ENCODE measurements at places on chromosomes 11 and 22.
A peak's percentile ranks its signal among the peaks of the same experiment; 100 is the strongest.

DNA sequence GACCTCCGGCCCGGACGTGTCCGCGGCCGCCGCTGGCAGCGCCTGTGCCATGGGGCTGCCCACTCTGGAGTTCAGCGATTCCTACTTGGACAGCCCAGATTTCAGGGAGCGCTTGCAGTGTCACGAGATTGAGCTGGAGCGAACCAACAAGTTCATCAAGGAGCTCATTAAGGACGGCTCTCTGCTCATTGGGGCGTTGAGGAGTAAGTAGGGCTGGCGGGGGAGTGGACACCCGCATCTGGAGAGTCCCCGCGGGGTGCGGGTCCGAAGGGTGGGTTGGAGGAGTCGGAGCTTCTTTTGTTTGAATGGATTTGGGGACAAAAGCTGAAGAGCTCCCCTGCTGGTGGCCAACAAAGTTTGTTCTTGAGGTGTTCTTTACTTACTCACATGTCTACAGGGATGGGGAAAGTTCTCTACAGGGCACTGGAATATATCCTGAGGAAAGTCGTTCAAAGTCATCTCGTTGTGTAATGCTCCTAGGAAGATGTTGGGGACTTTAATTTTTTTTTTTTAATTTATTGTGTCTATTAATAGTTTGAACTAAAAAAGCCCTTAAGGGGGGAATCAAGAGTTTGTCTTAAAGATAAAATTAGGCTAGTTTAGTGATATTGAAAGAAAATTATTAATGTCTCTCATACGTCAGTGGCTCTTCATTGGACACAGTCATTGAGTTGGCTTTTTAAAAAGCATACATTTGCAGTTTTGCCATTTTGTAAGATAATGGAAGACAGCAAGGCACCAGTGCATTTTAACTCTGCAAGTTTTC is 725 bp downstream of the ARHGAP42 start:
- DNase-seq = peak; percentile 91

DNA sequence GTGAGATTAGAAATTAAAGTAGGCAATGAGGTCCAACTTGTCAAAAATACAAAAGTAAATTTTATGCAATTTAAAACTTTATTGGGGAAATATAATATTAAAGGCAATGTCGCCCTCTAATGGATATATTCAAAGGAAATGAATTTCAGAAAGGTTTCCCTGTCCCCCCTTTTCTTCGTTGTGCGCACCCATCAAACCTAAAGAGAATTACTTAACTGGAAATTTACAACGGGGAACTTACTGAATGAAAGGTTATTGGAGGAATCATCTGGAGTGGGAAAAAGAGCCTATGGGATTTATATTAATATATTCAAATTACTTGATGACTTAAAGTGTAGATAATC is 1.7 kb upstream of the ABTB2 start:
- no peak for DNase-seq

DNA sequence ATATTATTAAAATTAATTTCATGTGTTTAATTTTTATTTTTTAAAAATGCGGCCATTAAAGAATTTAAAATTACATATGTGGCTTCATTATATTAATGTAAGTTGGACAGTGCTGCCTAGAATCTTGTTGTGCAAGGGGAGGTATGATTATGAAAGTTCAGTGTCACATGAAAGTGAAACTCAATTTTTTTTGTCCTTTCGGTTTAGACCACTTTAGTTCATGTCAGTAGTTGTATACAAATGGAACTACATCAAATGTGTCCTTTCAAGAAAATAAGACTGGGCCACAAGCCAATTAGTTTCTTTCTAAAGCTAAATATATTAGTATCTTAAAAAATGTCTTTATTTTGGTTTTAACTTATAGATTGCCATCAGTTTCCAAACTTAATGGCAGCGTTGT is 35.7 kb downstream of the TBCEL start:
- no peak for DNase-seq

DNA sequence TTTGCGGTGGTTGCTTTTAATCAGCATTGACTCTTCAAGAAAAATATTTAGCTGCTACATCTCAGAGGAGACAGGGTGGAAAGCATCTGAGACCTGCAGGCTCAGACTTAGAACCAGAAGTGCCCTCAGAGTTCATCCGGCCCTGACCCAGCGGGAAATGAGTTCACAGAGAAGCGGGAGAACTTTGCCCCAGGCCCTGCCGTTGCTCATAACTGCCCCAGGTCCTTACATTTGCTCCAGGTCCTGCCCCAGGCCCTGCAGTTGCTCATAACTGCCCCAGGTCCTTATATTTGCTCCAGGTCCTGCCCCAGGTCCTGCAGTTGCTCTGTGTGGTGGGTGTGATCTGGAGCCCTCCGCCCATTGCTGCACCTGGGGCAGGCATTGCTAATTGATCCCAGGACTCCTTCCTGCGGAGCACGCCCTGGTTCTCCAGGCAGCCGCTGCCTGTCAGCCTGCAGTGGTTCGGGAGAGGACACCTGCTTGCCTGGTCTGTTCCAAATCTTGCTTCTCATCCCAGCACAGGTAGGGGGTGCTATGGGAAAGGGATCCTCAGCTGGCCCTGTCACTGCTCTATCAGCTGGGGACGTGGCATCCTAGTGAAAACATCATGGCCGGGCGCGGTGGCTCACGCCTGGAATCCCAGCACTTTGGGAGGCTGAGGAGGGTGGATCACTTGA is 58.1 kb upstream of the PPP6R3 start:
- no peak for DNase-seq

DNA sequence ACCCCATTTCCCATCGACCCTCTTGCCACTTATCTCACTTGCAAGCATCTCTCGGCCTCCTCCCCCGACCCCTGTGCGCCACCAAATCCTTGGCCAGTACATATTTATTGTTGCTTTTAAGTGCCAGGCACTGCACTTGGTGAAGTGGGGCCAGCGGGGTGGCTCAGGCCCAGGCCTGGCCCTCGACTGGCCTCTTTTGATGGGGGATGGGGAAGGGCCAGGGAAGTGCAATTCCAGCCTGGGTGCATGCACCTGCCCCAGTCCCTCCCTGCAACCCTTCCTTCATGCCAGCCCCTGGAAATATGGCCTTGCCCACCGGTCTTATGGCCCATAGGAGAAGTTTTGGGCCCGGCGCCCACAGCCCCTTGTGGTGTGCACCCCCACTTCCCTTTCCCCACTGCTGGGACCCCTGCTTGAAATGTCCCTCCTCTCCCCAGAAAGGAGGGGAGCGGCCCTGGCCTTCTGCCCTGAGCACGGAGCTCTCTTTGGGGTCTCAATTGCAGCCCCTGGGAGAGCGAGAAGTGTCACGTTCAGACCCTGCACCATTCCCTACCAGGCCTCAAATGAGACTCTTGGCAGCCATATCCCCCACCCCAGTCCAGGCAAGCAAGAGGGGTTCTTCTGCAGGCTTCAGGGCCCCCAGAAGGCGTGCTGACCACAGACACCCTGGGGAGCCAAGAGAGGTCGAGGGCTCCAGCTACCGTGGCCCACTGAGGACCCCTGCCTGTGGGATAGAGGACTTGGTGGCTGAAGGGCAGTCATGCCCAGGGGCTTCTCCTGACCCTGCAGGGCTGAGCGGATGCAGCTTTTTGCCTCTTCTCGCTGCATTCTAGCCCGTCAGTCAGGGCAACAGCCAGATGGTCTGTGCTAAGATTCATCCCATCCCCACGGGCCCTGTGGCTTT is 961 bp downstream of the SUSD2 start:
- DNase-seq = no peak

DNA sequence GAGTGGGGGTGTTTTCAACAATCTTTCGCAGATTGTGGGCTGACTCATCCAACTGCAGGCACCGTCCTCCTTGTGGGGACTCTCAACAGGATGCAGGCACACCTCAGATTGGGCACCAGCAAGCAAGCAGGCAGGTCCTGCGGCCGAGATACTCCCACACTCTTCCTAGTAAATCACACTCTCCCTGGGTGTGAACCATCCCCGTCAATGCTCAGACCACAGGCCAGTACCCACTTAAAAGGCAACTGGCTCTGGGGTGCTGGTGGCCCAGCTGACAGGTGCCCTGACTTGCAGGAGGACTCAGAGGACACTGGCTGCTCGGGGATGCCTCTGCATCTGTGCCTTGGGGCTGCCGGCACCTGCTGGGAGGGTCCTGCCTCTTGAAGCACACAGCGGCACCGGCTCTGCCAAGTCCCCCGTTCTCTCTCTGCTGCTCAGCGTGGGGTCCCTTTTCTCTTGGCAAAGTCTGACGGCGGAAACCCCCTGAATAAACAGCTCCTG is 282.5 kb downstream of the CTTN start:
- no peak for DNase-seq

- DNase-seq = peak; percentile 58
These were observed 108.4 kb downstream of the FAT3 start for GRCh38 chr11:92332986-92333385.

- no peak for DNase-seq
These were observed 28.9 kb downstream of the SIK2 start for GRCh38 chr11:111631024-111631665.

DNA sequence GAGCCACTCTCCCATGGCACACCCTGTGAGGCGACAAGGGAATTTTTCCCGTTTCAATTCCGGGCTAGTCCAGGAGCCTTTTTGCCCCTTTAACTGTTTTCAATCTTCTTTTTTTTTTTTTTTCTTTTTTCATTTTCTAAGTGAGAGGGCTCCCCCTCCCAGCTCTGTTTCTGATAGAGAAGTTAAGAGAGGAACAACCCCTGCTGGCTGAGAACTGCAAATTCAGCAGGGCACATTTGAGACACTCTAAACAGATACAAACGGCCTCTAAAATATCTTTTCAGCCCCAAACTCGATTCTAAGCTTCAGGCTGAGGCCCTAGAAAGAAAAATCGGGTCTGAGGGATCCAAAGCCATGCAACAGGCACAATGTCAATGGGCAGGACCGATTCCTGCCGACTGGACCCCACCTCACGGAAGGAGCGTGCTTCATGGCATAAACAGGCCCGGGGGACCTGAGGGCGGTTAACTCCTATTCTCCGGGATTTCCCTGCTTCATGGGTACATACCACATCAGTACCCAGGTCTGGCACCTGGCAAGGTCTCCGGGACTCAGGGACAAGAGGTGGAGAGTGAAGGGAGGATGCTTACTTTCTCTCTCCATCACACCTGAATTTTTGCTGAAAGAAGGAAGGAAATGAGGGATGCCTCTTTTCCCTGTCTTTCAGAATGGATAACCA is 627.5 kb downstream of the BUD13 start:
- no peak for DNase-seq

GRCh38 chr11:15944460-15944859 is 411.9 kb downstream of the SOX6 start:
- no peak for DNase-seq

DNA sequence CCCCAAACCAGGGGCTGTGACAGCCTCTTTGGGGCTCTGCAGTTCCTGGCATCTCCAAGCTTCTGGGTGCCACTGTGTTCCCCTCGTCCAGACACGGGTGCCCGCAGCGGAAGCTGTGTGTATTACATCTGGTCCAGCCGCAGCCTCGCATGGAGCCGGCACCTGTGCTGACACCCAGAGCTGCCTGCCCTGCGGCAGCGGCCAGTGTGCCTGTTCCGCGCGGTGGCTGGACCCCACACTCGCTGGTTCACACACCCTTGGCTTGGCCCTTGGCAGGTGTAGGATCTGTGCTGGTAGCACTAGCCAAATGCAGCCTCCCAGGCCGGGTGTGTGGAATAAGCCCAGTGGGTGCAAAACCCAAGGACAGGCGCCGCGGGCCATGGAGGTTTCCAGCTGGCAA is 24.5 kb upstream of the RNASEH2C start:
- no peak for DNase-seq
